ENCODE measurements at places on chromosomes 3 and 15. TPM values are rescaled to one million over a fixed set of nuclear protein-coding genes. Genes with fewer than 3 reads are reported as not detected.

DNA sequence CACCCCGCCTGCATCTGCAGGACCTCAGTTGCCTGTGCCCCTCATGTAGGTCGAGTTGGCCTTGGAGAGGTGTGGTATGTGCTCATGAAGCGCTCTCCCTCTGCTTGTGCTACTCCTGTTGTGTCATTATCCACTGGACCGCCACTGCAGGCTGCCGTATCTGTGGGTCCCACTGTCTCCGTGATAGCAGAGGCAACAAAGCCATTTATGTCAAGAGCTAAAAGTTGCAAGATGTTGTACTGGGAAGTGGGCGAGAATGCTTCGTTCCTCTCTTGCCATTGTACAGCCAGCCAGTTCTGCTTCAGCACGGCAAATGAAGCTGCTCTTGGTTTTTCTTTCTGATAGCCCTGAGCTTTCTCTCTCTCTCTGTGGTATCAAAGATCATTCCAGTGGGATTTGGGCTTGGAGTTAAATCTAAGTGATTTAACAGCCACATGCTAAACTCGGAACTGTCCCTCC is 89.0 kb downstream of the TMEM212 start:
- no peaks in the 10 kb centered on the region for H3K36me3 ChIP-seq
- H3K4me1 ChIP-seq, result peaks cover 9% of the 10 kb centered on the region
- no peaks in the 10 kb centered on the region for H3K27me3 ChIP-seq
- H3K4me3 ChIP-seq, result no peak overlapping the region
- no peak for DNase-seq

GRCh38 chr15:78032671-78033070 is 44.8 kb downstream of the TBC1D2B start:
- H3K36me3 ChIP-seq, result peaks cover 15% of the 10 kb centered on the region
- peak overlapping the region; percentile 34 for H3K27ac ChIP-seq
- peaks cover 32% of the 10 kb centered on the region for H3K4me1 ChIP-seq
- no peak overlapping the region for H3K4me3 ChIP-seq
- H3K27me3 ChIP-seq, result no peaks in the 10 kb centered on the region

Gene CGNL1
- total RNA-seq, result 7.1 TPM

DNA sequence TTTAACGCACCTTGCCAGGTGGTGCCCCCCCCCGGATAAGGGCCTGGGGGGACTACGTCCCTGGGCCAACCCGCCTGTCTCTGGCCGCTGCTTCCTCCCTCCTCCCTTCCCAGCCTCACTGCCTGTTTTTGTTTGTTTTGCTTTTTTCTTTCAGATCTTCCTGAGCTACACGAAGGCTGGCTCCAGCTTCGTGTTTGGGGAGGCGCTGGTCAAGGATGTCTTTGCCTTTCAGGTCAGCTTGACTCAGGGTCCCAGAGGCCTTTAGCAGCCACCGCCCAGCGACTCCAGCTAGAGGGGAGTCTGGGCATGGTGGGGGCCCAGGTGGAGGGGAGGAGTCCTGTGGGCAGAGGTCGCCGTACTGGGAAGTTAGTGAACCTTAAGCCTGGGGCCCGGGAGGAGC is 24.1 kb downstream of the SLC28A1 start:
- H3K4me1 ChIP-seq, result peaks cover 63% of the 10 kb centered on the region
- no peak overlapping the region for H3K27ac ChIP-seq
- no peak overlapping the region for H3K4me3 ChIP-seq
- H3K27me3 ChIP-seq, result no peaks in the 10 kb centered on the region
- no peak for DNase-seq

DNA sequence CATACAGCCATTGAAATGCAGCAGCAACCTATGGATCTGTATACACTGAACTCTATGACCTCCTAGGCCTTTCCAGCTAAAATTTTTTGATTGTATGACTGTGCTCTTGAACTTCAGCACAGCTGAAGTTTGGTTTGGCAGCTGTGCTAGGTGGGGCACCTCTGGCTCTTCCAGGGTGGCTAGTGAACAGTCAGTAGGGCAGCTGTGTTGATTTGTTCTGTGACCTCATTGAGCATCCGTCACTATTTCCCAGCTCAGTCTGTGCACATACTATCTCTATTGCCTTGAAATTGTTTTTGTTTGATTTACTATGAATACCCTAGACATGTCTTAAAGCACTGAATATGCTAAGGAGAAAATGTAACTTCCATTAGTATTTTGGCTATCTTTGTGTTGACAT is 363.2 kb upstream of the NAALADL2 start:
- no peak for DNase-seq
- H3K36me3 ChIP-seq, result no peaks in the 10 kb centered on the region
- H3K4me1 ChIP-seq, result peaks cover 34% of the 10 kb centered on the region
- H3K27ac ChIP-seq, result peak overlapping the region; percentile 72
- no peaks in the 10 kb centered on the region for H3K27me3 ChIP-seq
- H3K4me3 ChIP-seq, result no peak overlapping the region

GRCh38 chr3:11211531-11212298 is 57.4 kb downstream of the HRH1 start:
- no peaks in the 10 kb centered on the region for H3K27me3 ChIP-seq
- H3K4me3 ChIP-seq, result peak overlapping the region; percentile 49
- H3K27ac ChIP-seq, result peak overlapping the region; percentile 78
- peaks cover 2% of the 10 kb centered on the region for H3K36me3 ChIP-seq

DNA sequence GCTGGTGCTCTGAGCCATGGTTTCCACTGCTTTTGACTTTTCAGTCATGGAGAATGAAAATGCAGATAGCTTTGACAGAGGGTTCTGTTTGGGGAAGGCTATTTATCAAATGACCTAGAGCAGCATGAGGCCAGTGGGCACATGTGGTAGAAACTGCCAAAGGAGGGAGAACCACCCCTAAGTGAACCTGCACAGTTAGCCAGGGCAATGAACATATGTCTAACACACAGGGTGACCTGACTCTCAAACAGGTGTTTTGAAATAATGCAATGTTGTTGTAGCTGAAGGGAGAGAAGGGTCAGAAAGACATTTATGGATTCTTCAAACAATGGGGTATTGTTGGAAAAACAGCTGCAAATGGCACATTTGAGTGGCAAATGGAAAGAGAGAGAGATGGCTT is 174.4 kb upstream of the FAM3D start:
- no peak overlapping the region for H3K4me3 ChIP-seq
- no peak for DNase-seq
- H3K36me3 ChIP-seq, result no peaks in the 10 kb centered on the region
- no peaks in the 10 kb centered on the region for H3K4me1 ChIP-seq

- peaks cover 1% of the 10 kb centered on the region for H3K36me3 ChIP-seq
- peaks cover 8% of the 10 kb centered on the region for H3K4me1 ChIP-seq
- H3K4me3 ChIP-seq, result no peak overlapping the region
- H3K27ac ChIP-seq, result no peak overlapping the region
These were observed 48.3 kb downstream of the SERP1 start for GRCh38 chr3:150497956-150498355.

GRCh38 chr3:188772886-188773285 is 398.9 kb upstream of the TPRG1 start:
- peak overlapping the region; percentile 88 for H3K27ac ChIP-seq
- DNase-seq, result no peak
- H3K27me3 ChIP-seq, result no peaks in the 10 kb centered on the region
- H3K36me3 ChIP-seq, result no peaks in the 10 kb centered on the region
- H3K4me1 ChIP-seq, result peaks cover 52% of the 10 kb centered on the region
- H3K4me3 ChIP-seq, result no peak overlapping the region

DNA sequence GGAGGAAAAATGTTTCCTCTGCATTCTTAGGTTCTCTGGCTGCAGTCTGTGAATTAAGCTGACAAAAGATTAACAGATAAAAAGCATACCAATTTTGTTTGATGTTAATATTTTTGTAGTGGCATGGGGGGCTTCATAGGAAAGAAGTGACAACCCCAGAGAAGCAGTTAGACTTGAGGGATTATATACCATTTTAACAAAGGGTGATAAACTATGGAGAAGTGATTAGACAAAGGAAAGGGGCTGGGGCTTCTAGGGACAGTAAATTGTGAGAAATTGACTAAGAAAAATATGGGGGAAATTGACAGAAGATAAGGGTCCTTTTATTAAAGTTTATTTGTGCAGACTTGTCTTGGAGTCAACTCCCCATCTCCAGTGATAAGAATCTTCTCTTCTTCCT is 55.7 kb upstream of the NR2E3 start:
- no peaks in the 10 kb centered on the region for H3K36me3 ChIP-seq
- no peaks in the 10 kb centered on the region for H3K27me3 ChIP-seq
- no peak overlapping the region for H3K27ac ChIP-seq
- no peak for DNase-seq

DNA sequence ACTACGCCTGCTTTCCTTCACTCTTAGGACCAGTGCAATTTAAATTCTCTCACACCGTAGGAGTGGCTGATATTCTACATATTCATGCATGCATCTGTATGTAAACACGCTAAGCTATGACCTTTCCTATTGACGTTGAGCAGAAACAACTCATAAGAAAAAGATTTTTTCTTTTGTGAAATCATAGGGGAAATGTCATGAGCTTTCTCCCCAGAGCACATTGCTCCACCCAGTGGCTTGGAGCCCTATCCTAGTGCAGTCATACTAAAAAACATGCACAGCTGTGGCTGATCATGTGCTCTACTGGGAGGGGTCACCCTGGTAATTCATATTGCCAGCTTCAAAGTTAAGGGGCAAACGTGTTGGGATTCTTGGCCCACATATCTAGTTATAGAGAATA is 1.8 kb upstream of the MESD start:
- no peaks in the 10 kb centered on the region for H3K36me3 ChIP-seq
- H3K4me1 ChIP-seq, result peaks cover 38% of the 10 kb centered on the region
- H3K4me3 ChIP-seq, result no peak overlapping the region
- DNase-seq, result no peak

GRCh38 chr3:176987901-176988650 is 209.2 kb downstream of the TBL1XR1 start:
- H3K4me3 ChIP-seq, result no peak overlapping the region
- H3K27me3 ChIP-seq, result no peaks in the 10 kb centered on the region
- no peak overlapping the region for H3K27ac ChIP-seq
- DNase-seq, result no peak

Gene SPTBN5
- 2.2 TPM for total RNA-seq

Gene AHSG
- not detected for total RNA-seq

Gene TUSC7
- total RNA-seq, result not detected

DNA sequence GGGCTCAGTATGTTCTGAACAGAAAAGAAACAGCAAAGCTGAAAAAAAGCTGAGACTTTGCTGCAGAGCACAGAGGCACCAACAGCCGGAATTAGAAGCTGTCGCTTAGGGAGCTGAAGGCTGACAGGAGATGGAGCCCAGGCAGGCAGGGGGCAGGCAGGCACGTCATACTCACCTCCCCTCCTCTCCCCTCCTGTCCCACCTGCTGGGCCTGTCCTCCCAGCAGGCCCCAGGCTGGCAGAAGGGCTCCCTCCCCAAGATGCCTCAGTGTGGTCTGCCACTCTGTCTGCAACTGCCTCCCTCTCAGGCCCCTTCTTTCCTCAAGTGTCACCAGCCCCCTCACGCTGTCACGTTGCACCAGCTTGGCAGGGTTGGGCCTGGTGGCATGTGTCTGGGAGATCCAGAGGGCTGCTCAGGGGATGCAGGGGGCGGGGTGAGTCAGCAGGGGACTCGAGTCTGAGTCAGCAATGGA is 3.2 kb upstream of the ANKRD63 start:
- H3K4me3 ChIP-seq, result no peak overlapping the region
- no peaks in the 10 kb centered on the region for H3K36me3 ChIP-seq
- no peak overlapping the region for H3K27ac ChIP-seq
- peaks cover 3% of the 10 kb centered on the region for H3K27me3 ChIP-seq

- no peak for DNase-seq
- no peaks in the 10 kb centered on the region for H3K4me1 ChIP-seq
- H3K36me3 ChIP-seq, result no peaks in the 10 kb centered on the region
These were observed 63.9 kb downstream of the ST8SIA2 start for GRCh38 chr15:92457471-92458041.

DNA sequence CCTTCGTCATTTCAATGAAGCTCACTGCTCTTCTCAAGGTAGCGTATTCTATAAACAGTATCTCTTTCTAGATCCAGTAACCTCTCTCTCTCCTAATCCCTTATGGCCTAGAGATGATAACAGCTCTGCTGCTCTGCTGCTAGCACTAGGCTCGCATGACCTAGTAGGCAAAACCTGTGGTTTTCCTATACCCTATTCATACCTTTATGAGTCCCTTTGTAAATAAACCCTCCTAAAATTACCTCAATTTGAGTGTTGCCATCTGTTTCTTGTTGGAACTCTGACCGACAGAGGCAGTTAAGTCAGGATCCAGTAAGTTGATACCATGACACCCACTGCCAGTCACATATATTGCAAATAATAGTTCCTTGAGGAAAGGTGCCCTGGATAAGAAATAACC is 7.3 kb downstream of the CCDC14 start:
- H3K27me3 ChIP-seq, result no peaks in the 10 kb centered on the region
- no peak overlapping the region for H3K27ac ChIP-seq
- H3K4me1 ChIP-seq, result peaks cover 11% of the 10 kb centered on the region
- H3K36me3 ChIP-seq, result peaks cover 14% of the 10 kb centered on the region
- no peak for DNase-seq
- no peak overlapping the region for H3K4me3 ChIP-seq

Gene PYGO1
- 21.0 TPM for total RNA-seq

- peaks cover 19% of the 10 kb centered on the region for H3K4me1 ChIP-seq
- no peak overlapping the region for H3K4me3 ChIP-seq
- no peaks in the 10 kb centered on the region for H3K36me3 ChIP-seq
These were observed 514.9 kb upstream of the PROK2 start for GRCh38 chr3:72299823-72300222.

Gene LXN
- 3.4 TPM for total RNA-seq

DNA sequence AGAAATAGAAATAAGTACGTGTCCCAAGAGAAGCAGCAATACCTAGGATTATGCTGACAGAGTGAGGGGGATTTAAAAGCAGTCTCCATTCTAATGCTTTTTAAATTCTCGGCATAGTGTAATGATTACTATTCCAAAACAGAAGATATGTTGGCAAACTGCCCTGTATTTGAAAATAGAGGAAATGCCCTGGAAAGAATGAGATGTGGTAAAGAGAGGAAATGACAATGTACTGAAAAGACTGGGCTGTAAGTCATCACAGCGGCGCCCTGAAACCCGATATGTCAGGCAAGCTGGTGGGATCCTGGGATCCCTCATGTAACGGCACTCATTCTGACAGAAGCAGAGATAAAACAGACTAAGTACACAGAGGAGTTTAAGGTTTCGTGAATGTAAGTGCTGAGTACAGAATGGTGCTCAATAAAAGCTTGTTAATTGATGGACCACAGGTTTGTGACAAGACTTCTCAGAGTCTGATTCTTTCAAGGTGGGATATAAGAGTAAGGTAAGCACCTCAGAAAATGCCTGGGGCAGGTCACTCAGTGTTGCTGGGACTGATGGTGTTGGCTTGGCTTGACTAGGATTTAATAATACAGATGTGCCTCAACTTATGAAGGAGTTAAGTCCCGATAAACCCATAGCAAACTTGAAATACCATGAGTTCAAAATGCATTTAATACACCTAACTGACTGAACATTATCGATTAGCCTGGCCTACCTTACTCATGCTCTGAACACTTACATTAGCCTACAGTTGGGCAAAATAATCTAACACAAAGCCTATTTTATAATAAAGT is 91.4 kb downstream of the NFKBIZ start:
- H3K4me3 ChIP-seq, result no peak overlapping the region
- peaks cover 21% of the 10 kb centered on the region for H3K4me1 ChIP-seq
- no peaks in the 10 kb centered on the region for H3K27me3 ChIP-seq
- no peak for DNase-seq
- H3K36me3 ChIP-seq, result no peaks in the 10 kb centered on the region

Gene SUSD5
- total RNA-seq, result 38.5 TPM

GRCh38 chr3:38522002-38522401 is 25.9 kb downstream of the EXOG start:
- H3K4me3 ChIP-seq, result no peak overlapping the region
- H3K36me3 ChIP-seq, result peaks cover 26% of the 10 kb centered on the region
- H3K4me1 ChIP-seq, result peaks cover 9% of the 10 kb centered on the region
- DNase-seq, result no peak

GRCh38 chr3:41418961-41419691 is 219.8 kb downstream of the CTNNB1 start:
- H3K36me3 ChIP-seq, result no peaks in the 10 kb centered on the region
- no peak overlapping the region for H3K4me3 ChIP-seq
- DNase-seq, result no peak
- no peaks in the 10 kb centered on the region for H3K27me3 ChIP-seq
- H3K4me1 ChIP-seq, result peaks cover 12% of the 10 kb centered on the region
